WTC11 (cell line): ENCODE measurements at places on chromosomes 16 and 17.

- no peak for DNase-seq
These were observed 14.6 kb upstream of the LGALS9 start for GRCh38 chr17:27616414-27616813.

GRCh38 chr17:5194346-5194745 is 2.7 kb upstream of the ZNF594 start:
- DNase-seq, result no peak

DNA sequence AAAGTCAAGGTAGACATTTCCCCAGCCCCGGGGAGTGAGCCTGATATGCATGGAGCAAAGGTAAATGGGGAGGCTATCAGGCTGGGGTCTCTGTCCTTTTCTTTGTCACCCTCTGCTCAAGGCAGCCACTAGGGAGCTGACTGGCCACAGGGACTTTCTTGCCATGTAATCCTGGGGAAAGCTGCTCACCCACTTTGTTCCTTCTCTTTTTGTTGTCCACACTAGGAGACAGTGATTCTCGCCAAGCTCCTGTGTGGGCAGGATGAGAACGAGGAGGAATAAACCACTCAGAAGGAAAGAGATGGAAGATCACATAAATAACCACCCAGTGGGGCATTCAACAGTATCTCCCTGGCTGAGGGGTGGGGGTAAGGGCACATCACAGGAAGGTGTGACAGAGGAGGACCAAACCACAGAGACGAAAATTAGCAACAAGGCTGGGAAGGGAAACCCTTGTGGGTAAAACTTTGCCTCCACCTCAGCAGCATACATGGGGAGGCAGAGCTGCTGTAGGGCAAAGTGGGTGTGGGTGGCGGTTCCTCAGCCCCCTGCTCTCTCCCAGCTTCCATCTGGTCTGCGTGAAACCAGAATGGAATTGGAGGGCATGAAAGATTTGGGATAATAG is 26.2 kb upstream of the CCL1 start:
- no peak for DNase-seq

GRCh38 chr17:70239391-70239826 is 70.1 kb downstream of the KCNJ2 start:
- no peak for DNase-seq

DNA sequence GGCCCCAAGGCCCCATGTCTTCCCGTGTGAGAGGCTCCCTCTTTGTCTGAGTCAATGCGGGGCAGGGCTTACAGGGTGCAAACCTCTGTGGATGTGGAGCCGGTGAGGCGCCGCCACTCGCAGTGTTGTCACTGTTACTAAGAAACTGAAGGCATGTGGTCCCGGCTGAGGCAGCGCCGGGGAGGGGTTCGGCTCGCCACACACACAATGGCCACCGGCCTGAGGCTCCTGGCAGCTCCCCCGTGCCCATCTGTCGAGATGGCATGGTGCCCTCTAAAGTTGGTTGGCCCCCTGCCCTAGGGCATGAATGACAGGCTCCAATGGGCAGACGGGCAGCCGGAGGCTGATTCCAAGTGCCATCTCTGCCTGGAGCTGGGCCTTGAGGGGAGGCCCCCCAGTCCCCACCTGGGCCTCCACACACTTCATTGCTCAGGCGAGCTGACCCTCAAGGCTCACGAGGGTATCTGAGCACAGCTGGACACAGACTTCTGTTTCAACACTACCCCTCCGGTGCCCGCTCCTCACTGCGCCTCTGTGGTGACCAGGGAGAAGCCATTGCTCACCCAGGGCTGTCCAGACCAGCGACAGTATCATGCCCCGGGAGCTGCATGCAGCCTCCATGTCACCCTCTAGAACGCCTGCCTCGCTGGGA is 137.2 kb downstream of the C16orf78 start:
- no peak for DNase-seq

- DNase-seq, result no peak
These were observed 51.8 kb upstream of the ENDOV start for GRCh38 chr17:80363120-80363515.

GRCh38 chr17:83132251-83133081 is 53.1 kb downstream of the METRNL start:
- DNase-seq, result no peak

DNA sequence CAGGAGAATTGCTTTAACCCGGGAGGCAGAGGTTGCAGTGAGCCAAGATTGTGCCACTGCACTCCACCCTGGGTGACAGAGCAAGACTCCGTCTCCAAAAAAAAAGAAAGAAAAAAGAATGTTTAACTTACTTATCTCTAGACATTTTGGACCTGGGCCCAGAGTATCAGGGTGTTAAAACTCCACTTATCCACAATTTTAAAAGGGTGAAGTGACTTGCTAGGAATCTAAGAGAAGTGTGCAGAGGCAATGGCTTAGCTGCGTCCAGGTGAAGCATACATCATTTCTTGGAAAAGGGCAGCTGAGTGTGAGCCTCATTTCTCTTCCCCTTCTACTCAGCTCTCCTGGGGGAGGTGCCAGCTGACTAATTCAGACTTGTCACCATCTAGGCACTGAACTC is 25.1 kb downstream of the ALDH3A2 start:
- DNase-seq, result no peak

DNA sequence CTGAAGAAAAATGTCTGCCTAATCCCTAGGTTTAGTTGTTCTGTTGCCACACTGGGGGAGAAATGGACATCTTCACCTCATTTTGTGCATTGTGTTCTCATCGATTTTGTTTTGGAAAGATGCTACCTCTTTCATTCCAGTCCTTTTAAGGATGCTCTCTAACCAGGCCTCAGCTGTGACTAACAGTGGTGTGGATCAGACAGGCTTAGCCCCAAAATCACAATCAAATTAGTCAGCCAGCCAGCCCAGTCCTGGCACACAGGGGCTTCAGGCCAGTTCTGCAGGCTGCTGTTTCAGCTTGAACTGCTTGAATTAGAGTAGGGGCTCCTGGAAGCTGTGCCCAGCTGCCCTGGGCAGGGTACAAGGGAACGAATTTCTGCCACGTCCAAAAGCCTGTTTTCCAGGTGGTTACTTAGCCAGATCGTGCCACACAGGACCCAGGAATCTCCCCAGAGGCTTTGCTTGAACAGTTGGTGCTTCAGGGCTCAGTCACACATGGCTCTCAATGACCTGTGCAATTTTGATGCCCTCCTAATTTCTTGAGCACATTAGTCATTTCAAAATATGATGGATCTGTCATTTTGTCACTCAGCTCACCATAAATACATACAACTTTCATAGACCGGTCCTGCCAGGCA is 60.7 kb downstream of the CLEC16A start:
- DNase-seq, result no peak

DNA sequence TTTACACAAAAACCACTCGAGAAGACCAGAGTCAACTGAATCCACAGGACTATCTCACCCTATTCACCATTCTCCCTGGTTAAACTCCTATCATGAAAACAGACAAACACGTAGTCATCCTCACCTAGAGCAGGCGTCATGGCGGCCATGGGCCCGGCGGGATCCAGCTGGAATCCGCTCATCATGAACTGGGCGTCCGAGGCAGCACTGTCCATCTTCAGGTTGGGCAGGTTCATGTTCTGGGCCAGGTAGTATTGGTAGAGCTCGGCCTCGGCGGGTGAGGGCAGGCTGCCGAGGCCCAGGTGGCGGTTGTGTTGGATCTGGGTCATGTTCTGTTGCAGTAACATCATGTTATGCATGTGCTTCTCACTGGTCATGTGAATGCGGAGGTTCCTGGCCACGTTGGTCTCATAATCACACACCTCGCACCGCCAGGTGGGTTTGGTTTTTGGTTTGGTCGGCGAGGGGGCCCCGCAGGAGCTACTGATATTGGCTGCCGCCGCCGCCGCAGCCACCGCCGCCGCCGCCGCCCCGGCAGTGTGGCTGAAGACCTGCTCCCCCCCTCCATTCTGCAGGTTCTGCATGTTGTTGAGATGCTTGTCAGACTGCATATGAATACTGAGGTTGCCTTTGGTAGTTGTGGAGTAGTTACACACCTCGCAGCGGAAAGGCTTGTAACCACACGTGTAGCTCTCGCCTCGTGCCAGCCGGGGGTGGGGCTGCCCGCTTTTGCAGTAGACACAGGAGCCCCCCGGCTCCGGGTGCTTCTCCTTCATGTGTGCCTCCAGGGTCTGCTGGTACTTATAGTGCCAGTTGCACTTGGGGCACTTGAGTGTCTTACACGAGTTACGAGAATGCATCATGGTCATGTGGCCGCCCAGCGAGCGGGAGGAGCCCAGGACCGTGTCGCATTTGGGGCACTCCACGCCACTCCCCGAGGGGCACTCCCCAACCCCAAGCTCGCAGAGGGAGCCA is 90.3 kb downstream of the ZFHX3 start:
- no peak for DNase-seq

DNA sequence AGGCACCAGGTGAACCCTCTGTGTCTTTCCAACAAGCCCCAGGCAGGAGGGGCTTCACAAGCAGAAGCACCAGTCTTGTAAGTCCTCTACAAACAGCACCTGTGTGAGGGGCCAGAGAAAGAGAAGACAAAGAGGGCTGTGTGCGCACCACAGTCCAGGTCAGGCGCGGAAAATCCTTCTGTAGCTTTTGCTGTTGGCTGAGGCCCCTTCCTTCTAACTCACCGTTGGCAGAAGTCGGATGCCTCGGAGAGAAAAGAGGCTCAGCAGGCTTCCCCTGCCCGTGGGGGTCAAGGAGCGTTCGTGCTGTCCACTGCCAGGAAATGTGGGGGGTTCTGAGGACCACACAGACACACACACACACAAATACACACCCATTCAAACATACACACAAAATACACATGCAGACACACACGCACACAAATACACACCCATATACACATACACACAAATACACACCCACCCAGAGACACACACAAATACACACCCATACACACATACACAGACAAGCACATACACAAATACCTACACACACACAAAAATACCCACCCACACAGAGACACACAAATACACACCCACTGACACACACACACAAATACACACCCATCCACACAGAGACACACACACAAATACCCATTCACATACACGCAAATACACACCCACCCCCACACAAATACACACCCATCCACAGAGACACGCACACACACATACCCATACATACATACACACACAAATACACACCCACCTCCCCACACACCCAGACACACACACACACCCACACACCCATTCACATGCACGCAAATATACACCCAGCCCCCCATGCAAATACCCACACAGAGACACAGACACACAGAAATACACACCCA is 6.8 kb downstream of the ZG16B start:
- DNase-seq, result no peak

DNA sequence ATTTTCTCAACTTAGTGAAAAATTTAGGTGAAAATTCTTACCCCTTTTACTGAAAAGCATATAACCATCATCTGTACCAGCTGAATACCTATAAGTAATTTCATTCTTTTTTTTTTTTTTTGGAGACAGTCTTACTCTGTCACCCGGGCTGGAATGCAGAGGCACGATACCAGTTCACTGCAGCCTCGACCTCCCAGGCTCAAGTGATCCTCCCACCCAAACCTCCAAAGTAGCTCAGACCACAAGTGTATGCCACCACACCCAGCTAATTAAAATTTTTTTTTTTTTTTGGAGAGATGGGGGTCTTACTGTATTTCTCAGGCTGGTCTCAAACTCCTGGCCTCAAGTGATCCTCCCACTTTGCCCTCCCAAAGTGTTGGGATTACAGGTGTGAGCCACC is 33.8 kb downstream of the TUBD1 start:
- no peak for DNase-seq
